ENCODE measurements at places on chromosomes 2 and 18.

DNA sequence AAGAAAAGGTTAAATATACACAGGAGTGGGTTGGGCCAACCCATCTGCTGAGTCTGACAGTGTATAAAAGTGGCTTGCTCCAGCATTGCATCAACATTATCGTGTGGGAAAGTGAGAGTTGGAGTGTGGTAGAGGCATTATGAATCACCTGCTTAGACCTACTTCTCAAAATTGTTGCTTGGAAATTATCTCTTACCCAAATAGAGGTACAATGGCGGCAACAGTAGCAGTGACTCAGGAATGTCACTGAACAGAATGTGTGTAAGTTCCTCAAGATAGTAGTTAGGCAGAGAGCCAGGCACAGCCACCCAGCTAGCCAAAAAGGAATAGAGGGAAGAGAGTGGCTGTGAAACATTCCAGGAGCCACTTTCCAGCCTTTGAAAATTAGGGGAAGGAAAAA, 616.0 kb downstream of the NUP35 start:
- DNase-seq = no peak

DNA sequence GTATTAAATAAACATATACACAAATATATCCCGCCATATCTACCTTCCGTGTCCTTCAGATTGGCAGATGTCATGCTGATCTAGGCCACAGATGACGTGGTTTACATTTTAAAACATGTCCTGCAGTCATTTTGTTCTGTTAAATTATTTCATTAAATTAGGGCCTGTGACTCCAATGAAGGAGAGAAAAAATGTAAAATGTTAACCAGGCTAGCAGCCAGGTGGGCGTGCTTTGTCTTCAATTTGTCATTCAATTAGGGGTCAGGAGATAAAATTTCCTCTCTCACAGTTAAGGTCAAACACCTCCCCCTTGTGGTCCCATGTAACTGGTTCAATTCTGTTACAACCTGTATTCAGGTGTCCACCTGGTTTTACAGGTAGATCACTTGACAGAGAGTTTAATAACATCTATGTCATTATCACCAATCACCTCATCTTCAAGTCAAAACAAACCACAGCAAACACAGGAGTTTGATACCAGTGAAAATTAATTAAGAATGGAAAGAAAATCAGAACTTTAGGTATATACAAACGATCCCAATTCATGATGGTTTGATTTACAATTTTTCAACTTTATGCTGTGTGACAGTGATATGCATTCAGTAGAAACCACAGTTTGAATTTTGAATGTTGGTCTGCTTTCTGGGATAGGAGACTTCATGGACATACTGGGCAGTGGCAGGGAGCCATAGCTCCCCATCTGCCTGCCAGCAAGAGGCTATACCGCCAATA, 339.4 kb downstream of the CMPK2 start:
- no peak for DNase-seq

DNA sequence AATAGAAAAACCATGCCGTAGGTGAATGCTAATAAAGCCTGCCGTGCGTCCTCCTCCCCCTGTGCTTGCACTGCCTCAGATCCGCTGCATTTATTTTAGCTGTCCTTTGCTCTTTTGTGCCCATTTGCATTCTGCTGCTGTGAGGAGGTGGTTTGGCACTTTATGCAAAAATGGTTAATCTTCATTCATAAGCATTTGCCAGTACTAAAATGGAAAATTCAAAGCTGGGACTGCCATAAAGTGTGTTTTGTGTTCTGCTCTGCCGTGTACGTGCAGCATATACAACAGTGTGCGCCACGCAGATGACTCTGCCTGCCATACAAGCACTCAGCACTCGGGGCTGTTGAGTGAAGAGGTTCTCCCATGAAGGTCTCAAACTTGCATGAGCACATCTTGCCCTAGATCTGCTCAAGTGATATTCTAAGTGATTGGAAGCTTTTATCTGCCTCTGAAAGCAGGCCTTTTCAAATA, 73.6 kb downstream of the SPATS2L start:
- DNase-seq = no peak

DNA sequence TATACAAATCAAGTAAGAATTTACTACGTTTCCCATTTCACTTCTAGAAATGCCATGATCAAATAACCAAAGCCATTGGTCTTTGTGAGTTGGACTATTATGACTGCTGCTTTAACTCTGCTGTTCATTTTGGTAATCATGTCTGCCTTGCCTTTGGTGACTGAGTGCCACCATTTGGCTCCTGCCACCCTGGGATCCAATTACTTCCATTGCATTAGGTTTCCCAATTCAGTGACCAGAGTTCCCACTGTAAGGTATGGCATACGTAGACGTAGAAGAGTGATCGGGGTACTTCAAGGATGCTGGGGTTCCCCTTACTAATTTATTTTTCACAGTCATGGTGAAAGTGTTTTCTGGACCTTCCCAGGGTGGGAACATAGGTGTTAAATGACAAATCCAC, 90.1 kb downstream of the SPIRE1 start:
- DNase-seq = no peak

DNA sequence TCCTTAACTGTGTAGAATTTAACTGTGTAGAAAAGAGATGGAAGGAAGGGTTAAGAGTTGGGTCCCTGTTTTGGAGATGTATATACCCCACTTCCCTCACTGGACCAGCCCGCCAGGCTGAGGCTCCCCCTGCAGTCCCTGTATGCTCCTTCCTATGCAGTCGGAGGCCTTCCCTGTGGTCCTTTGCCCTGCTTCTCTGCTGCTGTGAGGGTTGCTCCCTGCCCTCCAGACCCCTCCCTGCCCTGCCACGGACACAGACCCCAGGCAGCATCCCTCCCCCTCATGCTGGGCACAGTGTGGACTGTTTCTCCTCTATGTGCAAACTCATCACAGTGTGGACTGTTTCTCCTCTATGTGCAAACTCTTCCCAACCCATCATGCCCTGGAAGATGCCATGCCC, 88.7 kb downstream of the TGOLN2 start:
- no peak for DNase-seq

GRCh38 chr2:48015421-48015820, 109.1 kb upstream of the FBXO11 start:
- no peak for DNase-seq

- no peak for DNase-seq
Measured at GRCh38 chr2:161178756-161179155, 18.5 kb downstream of the TANK start.

DNA sequence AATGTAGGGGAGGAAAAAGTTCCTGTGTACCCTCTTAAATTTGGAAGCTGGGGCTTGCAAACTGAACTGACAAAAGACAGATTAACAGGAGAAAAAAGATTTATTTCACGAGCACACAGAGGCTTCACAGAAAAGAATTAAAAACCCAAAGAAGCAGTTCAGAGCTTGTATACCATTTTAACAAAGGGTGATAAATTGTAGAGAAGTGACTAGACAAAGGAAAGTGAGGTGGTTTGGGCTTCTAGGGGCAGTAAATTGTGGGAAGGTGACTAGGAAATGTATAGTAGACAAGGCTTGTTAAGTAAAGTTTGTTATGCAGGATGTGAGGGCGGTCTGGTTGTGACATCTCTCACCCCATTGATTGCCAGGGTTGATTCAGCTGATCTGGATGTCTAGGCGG, 53.5 kb upstream of the ZDBF2 start:
- no peak for DNase-seq

DNA sequence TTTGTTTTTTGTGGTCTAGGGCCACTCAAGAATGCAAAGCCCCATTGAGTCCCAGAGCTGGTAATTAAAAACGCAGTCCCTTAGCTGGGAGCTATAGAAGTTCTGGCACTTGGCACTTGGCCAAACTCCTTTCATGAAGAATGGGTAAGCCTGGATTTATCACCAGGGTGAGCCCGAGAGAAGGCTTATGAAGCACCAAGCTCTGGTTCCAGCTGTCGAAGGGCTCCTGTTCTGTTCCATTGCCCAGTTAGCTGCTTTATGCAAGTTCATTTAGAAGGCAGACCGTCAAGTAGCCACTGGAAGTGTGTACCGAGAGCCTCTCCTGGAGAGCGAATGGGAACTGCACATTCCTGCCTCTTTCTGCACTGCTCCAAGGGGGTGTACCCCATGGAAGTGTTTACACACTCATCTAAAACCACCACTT, 14.2 kb downstream of the ECEL1 start:
- no peak for DNase-seq

GRCh38 chr2:190062053-190062452, 476 bp downstream of the MSTN start:
- DNase-seq = no peak

- no peak for DNase-seq
Measured at GRCh38 chr2:197804758-197805714, 643 bp downstream of the PLCL1 start.

DNA sequence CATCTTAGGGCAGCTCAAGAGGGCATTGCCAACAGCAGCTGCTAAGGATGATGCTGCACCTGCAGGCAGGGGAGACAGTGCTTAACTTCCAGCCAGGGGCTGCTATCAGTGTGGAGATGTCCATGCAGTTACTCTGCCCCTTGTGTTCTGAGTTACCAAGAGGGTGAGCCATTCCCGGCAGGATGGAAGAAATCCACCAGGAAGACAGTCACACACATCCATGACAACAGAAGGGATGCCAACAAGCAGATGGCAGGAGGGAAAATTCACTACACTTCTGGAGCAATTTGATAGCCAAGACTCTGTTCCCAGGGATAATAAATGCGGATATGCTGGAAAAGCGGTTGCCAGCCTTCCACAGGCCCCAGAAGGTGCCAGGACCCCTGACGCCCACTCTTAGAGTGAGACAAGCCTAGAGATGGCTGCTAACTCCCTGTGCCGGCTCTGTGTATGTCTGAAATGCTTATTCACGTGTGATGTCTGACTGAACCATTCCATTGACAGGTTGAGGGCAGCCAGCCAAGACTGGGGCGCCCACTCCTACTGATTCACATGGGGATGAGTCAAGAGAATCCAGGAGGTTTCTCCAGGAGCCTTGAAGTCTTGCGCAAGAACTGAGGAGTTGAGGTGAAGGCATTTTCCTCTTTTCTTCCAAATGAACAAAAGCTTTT, 24.5 kb downstream of the LOXHD1 start:
- DNase-seq = no peak

DNA sequence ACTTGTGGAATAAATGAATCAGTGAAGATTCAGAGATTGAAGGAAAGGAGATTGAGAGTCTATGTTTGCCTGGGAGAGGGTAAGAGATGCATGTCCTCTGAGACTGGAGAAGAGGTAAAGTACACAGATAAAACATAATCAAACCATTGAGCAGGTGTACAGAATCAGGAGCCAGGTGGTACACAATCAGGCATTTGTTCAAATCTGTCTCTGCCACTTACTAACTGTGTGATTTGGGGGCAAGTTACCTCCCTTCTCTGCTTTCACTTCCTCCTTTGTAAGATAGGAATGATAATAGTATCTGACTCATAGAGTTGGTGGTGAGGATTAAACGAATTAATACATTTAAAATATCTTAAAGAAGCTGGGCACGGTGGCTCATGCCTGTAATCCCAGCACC, 94.0 kb downstream of the CDK15 start:
- no peak for DNase-seq

DNA sequence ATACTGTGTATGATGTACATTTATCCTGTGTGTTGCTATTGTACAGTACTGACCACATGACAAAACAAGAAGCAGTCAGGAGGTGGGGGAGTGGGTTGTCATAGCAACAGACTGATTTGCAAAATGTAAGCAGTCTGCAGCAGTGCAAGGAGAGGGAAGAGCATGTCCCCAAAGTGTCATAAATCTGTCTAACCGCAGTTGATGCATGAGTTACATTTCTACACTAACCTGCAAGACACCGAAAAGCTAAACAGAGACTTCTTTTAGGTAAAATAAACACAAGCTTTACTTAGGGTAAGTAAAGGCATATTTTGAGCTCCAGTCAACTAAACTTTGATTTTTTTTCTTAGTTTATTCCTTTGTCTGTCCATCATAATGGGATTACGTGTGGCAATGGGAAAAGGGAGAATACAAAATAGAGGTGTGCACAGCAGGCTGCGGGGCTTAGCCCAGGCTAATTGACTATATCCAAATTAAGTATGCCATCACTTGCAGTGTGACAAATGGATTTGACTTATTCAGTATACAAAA, 134.5 kb downstream of the MEIS1 start:
- no peak for DNase-seq
